Suppressor macrophage (primary cell): ENCODE measurements at places on chromosomes 6 and 20.
A peak's percentile ranks its signal among the peaks of the same experiment; 100 is the strongest.

GRCh38 chr20:55253781-55254180 lies 751.5 kb downstream of the CBLN4 start:
- DNase-seq: no peak

DNA sequence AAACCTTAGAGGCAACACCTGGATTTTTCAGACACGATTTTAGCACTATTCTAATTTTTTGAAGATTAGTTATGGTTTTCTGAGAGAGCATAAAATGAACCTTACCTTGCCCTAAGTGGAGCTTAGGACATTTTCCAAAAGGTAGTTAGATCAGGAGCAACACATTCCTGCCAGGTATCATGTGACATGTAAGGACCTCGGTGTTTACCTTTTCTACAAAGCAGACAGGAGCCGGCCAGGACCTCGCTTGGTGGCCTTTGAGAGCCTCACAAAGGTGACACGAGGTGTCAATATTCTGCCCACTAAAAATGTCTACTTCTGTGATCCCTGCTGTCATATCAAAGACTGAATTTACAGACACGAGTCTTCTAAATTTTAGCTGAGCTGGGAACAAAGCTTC lies 174.9 kb downstream of the SMOC2 start:
- no peak for DNase-seq

DNA sequence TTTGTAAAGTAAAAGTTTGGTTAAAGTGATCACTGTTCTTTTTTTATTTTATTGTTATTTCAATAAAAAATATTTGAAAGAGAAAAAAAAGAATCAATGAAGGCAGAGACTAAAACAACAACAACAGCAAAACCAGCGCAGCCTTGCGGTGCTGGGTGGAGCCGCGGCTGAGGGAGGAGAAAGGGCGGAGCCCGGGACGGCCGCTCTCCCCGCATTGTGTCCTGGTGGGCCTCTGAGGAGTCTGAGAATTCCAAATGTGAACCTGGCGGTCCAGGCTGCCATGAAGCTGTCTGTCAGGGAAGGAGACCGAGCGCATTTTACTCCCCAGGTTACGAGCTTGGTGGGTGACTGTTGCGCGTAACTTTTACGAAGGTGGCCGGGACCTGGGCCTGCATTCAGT lies 43.2 kb downstream of the TMEM242 start:
- DNase-seq: no peak

DNA sequence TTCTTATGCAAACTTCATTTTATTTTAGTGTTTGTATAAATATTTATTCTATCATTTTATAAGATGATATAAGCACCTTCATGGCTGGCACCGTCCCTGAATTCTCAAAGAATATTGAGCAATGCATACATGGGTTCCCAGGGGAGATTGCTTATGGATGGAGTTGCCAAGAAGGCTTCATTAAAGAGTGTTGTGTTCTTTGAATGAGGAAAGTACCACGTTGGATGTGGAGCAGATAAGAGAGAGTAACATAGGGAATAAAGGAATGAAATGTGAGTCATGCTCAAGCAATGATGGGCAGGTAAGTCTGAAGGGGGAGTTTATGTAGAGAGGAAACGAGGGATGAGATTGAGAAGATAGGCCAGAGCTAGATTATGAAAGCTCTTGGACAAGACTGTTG lies 10.3 kb downstream of the DSE start:
- DNase-seq: no peak

DNA sequence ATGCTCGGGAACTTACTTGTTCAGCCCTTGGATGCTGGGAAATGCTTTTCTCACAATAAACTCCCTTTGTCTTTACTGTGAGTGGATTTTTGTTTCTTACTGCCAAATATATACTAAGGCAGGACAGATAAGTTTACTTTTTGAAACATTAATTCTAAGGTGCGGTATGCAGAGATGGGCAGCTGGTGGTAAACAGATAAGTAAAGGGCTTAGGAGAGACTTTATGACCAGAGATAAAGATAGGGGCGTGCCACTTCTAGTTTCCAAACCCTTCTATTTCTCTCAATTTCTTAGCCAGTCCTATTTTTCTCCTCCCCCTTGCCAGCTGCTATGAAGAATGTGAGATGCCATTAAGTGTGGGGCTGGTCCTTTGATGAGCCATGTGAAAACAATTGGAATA lies 16.3 kb downstream of the SAMD3 start:
- no peak for DNase-seq

DNA sequence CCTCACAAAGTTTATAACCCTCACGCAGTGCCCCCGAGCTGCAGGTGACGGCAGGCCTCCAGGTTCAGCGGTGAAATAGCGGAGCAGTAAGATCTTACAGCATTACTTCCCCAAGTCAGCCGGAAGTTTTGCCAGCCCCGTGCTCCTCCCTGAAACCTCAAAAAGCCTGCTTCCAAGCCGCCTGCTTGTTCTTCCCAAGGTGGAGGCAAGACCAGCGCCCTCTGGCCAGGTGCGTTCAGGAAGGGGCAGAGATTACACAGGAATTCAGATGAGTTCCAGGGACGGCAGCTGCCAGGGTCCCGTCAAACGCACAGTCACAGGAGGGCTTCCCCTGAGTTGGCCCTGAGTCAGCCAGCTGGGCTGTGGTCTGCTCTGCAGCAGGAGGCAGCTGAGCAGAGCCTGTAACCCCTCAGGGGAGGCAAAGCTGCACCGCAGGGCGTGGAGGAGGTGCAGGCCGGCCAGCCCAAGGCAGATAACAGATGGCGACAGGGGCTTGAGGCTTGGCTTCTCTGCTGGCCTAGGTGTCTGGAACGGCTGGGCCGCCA lies 124.1 kb upstream of the RPS6KA2 start:
- DNase-seq: peak; percentile 44

GRCh38 chr6:168469521-168469920 lies 28.5 kb downstream of the SMOC2 start:
- DNase-seq: no peak

GRCh38 chr6:23308166-23308565 lies 738.8 kb downstream of the HDGFL1 start:
- no peak for DNase-seq

DNA sequence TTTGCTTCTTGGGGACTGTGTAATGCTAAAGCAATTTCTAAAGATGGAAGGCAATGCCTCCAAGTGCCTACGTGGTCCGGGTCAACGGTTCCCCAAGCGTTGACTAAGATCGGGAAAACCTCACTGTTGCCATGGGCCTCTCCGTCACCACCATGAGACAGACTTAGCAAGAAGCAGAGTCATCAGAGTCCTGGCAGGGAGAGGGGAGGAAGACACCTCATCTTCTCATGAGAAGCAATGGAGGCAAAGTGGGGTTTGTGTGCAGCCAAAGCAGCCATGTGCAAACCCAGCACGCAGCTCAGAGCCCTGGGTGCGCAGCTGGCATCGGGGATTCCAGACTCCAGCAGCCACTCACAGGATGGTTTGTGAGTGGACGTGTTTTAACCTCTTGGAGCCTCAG lies 111.4 kb downstream of the SYNDIG1 start:
- DNase-seq: no peak

- DNase-seq: no peak
Measured at GRCh38 chr6:100267721-100268123, 197.0 kb downstream of the SIM1 start.

DNA sequence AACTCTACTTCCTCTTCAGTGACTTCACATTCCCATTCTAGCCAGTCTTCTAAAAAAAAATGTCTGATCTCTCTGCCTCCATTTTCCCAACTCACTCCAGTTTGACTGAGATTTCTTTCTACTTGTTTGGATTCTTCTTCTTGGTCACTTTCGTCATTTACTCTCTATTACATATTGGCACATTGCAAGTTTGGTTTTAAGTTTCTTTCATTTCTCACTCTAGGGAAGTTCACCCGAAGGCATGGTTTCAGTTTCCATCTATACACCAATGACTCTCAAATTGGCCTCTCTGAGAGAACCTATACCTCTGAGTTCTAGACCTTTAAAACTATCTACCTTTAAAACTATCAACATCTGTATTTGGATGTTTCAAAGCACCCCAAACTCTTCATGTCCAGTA lies 51.3 kb downstream of the CD109 start:
- peak; percentile 68 for DNase-seq

- DNase-seq: no peak
Measured at GRCh38 chr20:26209171-26209941, 512.7 kb upstream of the ZNF337 start.

DNA sequence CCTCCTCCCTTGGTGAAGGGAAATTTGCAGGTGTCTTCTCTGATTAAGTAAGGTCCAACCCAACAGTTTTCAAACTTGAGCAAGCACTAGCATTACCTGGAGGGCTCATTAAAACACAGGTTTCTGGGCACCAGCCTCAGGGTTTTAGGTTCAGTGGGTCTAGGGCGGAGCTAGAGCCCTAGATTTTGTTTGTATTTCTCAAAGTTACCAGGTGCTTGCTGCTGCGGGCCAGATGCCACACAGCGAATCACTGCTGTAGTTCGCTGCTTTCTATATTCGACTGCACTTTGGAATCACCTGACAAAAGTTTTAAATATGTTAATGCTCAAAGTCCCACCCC lies 869 bp downstream of the COL21A1 start:
- no peak for DNase-seq

DNA sequence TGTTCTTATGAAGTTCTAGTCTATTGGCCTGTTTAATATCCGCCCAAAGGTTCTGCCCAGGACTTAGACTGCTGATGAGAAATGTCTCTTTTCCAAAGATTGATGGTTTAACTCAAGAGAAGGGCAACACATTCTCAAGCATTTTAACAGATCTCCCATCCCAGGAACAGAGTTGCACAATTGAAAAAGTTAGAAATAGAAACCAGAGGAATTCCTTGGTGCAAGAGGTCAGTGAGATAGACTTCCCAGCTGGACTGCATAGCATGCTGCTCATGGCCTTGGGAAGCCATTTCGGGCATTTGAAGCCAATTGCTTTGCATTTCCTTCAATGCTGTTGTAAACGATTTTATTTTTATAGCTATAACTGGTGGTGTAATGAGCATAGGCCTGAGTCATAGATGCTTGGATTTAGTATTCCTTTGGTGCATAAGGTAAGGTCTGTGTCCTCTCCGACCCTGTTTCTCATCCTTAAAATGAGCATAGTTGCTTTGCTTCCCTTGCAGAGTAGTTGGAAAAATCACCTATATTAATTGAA lies 292.2 kb upstream of the JAG1 start:
- no peak for DNase-seq

DNA sequence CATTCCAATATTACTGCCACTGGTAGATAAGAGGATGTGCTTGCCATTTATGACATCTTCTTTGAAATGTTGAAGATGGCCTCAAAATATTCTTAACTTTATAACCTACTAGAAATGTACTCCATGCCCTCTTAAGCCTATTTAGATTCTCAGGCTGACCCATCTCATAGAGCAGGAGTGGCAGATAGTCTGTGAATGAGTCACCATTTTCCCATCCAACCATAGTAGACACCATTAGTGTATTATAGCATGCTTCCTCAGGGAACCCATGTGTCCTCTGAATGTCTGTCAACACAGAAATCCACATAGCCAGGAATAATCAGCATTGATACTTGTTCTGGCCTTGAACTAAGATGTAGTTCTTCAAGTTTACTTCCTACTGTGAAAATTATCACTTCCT lies 150.2 kb downstream of the IMPG1 start:
- no peak for DNase-seq

DNA sequence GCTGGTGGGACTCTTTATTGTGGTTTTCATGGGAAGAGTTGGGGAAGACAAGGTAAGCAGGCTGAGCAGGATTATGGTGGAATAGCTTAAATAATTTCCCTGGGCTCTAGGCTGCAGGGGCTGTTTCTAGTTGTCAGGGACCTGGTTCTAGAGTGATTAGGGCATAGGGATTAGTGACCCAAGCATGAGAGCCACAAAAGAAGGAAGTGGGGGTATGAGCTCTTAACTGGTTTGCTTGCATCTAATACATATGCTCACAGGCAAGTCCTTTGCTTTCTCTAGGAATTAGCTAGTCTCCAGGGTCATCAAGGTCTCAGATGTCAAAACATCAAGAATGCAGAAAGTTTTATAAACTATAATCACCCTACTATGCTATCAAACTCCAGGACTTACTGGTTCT lies 67.5 kb upstream of the NRN1 start:
- peak; percentile 3 for DNase-seq

GRCh38 chr20:23047001-23047737 lies 2.3 kb downstream of the THBD start:
- DNase-seq: no peak

DNA sequence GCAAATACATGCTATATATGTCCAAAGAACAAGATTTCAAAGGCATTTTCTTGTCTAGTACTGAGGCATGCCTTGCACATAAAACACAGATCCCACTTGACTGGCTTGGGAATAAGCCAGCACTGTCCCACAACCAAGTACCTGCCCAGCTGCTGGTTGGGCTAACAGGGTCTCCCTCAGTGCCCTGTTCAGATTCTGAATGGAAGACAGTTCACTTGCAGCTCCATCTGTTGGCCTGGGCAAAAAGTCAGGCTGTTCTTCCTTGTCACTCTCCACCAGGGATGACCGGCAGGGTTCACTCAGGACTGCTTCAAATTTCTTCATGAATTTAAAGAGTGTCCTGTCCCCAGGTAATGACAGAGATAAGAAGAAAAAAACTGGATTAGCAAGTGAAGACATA lies 44.4 kb upstream of the LYRM2 start:
- no peak for DNase-seq

DNA sequence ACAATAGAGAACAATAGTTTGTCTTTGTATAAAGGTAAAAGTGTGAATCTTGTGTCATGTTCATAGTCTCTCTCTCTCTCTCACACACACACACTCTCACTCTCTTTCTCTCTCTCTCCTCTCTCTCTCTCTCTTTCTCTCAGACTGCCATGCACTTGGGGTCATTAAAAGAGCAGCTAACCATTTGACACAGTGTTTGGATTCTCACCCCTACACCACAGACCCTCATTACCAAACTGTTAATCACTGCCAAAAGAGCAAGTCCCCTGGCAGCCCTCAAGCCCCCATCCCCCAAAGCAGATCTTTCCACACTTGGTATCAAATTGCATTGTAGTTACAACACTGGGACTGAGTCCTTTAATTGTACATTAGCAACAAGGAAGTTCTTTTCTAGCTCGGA lies 305.8 kb upstream of the RSPO3 start:
- no peak for DNase-seq

DNA sequence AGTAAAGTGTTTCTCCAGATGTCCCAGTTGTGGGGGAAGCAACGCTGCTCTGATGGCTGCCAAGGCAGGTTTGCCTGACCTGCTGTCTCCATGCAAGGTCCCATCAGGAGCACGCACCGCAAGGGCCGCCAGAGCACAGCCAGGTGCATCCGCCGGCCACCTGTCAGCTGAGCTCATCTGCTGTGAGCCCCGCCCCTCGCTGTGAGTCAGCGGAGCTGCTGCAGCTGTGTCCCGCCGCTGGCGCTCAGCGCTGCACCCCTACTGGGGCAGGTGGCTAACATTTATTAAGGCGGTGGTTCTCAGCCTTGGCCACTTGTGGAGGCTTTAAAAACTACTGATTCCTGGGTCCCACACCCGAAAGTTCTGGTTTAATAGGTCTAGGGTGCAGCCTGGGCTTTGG lies 225.7 kb downstream of the UST start:
- DNase-seq: no peak

- no peak for DNase-seq
Measured at GRCh38 chr6:75178757-75179156, 27.1 kb downstream of the COL12A1 start.

- DNase-seq: no peak
Measured at GRCh38 chr6:53258076-53258773, 90.5 kb downstream of the ELOVL5 start.

GRCh38 chr20:31549513-31549880 lies 35.3 kb downstream of the HM13 start:
- DNase-seq: no peak
